EH (cell line): ENCODE measurements at places on chromosomes 11 and 22.

GRCh38 chr11:19919050-19919561, 206.5 kb downstream of the NAV2 start:
- DNase-seq = peak; percentile 99

- no peak for DNase-seq
Observed at GRCh38 chr11:69562816-69563215, 78.1 kb upstream of the CCND1 start.

- peak; percentile 54 for DNase-seq
Observed at GRCh38 chr22:35972559-35972958, 56.1 kb downstream of the RBFOX2 start.

- no peak for DNase-seq
Observed at GRCh38 chr11:129388824-129389223, 13.2 kb downstream of the BARX2 start.

GRCh38 chr22:17920145-17920605, 104.2 kb downstream of the MICAL3 start:
- DNase-seq = peak; percentile 35

- peak; percentile 71 for DNase-seq
Observed at GRCh38 chr11:12755510-12756453, 81.6 kb downstream of the TEAD1 start.

DNA sequence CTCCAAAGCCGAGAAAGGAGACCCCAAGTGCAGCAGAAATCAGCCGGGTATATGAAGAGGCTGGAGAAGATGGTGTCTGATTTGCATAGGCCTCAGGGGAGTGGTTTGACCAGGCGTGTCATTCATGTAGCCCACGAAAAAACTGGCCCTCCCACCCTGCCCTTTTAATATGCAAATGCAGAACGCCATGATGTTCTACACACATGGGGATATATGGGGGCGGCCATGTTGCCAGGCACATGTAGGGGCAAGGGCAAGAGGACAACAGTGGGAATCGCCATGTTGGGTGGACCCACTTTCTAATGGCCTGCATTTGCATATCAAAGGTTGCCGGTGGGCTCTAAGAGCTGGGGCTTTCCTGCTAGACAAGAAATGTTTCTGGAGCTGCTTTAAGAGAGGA, 86.4 kb downstream of the ISX start:
- no peak for DNase-seq

DNA sequence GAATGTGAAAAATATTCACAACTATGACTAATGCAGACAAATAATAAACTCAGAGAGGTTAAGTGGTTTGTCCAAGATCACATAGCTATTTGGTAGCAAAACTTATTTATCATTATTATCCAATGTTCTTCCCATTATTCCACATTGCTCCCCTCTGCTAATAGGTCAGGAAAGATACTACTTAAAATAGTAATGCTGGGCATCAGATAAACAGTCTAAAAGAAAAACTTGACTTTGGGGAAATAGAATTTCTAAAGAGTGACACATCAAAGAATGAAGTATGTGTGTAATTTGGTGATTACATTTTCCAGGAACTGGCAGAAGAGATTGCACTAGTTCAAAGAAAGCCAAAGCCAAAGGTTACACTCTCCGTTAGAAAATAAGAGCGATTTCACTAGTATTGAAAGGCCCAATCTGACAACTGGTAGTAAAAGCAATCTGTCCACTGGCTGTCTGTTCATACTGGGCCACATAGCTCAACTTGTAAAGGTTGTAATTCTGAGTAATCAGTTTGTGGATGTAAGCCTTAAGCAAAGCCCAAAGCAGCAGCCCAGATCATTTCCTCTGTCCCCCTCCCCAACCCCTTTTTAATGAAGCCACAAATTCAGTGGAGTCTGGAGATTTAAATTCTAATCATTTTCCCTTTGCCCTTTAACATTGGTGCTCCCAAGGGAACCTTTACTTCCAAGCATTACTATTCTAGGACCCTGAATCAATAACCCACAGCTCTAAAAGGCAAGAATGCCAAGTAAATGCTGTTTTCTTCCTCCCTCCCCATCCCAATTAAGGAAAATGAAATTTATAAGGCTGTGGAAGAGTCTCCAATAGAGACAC, 283.5 kb downstream of the TTC28 start:
- peak; percentile 77 for DNase-seq

GRCh38 chr22:45336971-45337431, 27.3 kb downstream of the FAM118A start:
- no peak for DNase-seq

GRCh38 chr11:72230764-72231365, 6.3 kb downstream of the INPPL1 start:
- no peak for DNase-seq

- no peak for DNase-seq
Observed at GRCh38 chr11:27250867-27251665, 111.9 kb downstream of the CCDC34 start.

- no peak for DNase-seq
Observed at GRCh38 chr22:29702931-29703501, 16.8 kb upstream of the CABP7 start.

GRCh38 chr22:34111210-34111824, 191.0 kb upstream of the LARGE1 start:
- DNase-seq = peak; percentile 3

GRCh38 chr11:12094872-12095800, 15.3 kb upstream of the MICAL2 start:
- DNase-seq = no peak

GRCh38 chr11:104163100-104164027, 583 bp downstream of the PDGFD start:
- DNase-seq = peak; percentile 1

DNA sequence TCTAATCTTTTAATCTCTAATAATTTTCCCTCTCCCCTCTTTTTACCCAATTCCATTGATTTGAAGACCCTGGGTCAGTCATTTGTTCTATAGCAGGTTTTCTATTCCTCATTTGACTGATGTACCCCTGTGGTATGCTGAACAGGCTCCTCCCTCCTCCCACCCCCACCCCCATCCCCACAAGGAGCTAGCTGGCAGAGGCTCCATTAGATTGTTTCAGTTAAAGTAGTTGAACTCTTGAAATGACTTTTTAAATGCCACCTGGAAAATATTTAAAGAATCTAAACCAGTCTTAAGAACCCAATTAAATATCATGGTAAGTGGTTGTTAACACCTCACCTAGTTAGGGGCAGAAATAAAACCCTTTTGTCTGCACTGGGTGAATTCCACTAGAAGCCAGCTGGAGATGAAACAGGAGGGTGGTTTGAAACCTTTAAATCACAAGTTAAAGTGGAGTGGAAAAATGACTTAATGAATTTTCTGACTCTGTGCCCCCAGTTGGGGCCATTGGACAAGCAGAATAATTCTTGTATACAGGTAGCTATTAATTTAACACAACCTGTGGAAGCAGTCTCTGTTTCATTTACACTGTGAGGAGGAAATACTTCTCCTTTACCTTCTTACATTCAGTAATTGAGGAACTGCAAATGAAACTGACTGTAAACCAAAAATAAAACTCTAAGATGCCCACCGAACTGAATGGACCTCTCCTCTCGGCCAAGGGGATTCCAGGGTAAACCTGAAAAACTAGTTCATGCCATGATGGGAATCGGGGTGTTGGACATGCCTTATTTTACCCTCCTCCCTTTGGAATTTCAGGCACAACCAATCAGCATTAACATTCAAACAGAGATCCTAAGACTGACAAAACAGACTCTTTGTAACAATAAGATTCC, 30.7 kb downstream of the PRR5L start:
- no peak for DNase-seq

- DNase-seq = no peak
Observed at GRCh38 chr11:114787126-114787525, 108.8 kb downstream of the NXPE2 start.

DNA sequence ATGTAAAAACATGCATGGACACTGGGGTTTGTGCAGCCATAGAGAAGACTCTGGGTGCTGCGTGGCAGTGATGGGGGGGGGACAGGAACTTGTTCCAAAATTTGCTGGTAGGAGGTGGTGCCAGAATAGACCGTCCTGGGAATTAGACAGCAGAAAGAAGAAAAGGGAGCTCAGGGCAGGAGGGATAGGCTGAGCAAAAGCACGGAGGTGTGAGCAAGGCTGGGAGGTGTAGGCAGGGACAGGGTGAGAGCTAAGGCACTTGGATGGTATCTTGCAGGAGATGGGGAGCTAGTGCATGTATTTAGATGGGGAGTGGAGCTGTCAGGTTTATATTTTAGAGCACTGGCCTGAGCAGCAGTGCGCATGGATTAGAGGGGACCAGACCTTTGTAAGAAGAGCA, 53.8 kb downstream of the PKNOX2 start:
- no peak for DNase-seq

GRCh38 chr22:18130018-18130417, 19.4 kb downstream of the TUBA8 start:
- DNase-seq = no peak

DNA sequence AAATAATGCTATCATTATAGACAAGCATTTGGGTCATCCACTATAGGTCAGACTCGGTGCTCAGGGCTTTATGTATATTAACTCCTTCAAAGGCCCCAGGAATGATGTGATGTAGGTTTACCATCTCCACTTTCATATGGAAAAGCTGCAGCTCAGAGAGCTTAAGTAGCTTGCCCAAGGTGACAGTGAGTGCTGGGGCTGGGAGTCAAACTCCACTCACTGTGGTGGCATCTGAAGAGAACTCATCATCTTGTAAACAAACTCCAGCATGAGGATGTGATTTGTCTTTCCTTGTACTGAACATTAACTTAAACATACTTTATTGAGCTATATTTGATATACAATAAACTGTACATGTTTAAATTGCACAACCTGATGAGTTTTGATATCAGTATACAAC, 25.4 kb downstream of the TENM4 start:
- peak; percentile 41 for DNase-seq

GRCh38 chr11:114036147-114036811, 23.2 kb upstream of the ZBTB16 start:
- peak; percentile 57 for DNase-seq

DNA sequence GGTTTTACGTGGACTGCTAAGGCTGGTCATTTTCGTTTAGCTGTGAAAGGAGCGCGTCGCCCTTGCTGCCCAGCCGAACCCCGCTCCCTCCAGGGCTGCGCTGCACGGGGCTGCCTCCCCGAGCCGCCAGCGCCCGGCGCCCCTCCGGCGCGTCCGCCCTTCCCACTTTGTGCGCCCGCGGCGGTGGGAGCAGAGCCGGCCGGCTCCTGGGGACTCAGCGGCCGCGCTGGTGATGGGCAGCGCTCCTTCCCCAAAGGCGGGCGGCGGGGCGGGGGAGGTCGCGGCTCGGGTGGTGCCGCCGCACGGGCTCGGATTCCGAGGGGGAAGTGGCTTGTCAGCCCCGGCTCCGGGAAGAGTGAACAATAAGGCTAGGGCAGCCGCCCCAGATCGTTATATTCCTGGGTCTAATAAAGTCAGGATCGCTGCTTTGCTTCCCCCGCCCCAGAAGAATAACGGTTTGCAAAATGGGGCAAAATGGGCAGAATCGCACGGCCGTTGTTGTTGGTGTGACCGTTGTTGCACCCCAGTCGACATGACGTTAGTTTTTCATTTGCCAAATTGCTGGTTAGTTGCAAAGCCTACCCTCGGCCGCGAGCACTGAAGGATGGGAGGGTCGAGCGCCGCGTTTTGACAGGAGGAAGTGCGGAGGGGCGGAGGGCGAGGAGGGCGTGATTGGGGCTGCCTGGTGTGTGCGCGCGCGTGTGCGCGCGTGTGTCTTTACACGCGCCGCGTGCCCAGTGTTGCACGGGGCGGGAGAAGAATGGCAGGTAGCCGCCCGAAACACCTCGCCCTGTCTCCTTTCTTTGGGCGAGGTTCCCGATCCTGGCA, 745 bp downstream of the NCAM1 start:
- no peak for DNase-seq

GRCh38 chr11:127340438-127340837, 339.9 kb upstream of the KIRREL3 start:
- DNase-seq = no peak

- DNase-seq = peak; percentile 19
Observed at GRCh38 chr11:43358279-43358800, 380 bp upstream of the TTC17 start.

- peak; percentile 90 for DNase-seq
Observed at GRCh38 chr11:32088117-32088941, 2.5 kb upstream of the RCN1 start.

DNA sequence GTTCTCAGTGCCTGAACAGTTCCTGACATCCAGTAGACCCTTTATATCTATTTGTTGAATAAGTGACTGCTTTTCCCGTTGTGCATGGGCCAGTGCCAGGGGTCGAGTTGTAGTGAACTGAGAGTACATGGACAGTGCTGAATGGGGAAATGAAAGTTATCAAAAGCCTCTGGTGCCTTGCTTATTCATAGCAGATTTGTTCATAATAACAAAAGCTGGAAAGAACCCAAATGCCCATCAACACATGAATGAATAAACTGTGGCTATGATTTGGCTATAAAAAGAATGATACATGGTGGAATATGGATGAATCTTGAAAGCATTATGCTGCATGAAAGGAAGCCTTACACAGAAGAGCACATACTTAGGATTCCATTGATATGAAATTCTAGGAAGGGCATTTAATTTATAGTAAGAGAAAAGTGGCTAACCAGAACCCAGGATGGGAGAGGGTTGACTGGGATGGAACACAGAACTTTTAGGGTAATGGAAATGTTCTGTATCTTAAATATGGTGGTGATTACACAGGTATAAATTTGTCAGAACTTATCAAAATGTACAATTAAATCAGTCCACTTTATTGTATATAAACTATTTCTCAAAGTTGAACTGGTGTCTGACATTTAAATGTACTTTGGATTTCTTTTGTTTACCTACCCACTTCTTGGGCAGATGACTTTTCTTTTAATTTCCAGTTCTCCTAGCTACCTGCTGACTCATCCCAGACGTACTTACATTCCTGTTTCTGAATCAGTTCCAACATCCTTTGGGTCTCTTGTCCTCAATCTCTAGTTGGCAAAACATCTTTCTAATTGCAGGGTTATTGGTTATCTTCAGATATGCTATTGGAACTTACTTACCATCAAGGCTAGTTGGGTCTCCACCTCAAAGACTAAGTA, 42.8 kb downstream of the PACS1 start:
- DNase-seq = peak; percentile 90

DNA sequence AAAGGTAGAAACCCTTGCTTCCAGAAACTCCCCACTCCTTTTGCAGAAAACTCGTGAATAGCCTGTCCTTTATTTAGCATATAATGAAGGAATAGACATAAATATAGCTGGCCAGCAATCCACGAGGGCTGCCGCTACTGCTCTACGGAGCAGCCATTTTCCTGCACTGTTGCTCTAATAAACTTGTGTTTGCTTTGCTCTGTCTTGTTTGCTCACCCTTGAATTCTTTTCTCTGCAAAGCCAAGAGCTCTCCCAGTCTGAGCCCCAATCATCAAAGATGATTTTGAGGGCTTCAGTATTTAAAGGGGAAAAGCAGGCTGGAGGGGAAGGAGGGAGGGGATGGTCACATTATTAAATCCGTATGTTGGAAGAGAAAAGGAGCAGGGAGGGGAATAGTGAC, 16.6 kb upstream of the CHKA start:
- no peak for DNase-seq
